ENCODE measurements at places on chromosomes 7 and 10.

- DNase-seq: peak; percentile 66
These were observed 77.9 kb downstream of the SNX10 start for GRCh38 chr7:26369593-26369992.

DNA sequence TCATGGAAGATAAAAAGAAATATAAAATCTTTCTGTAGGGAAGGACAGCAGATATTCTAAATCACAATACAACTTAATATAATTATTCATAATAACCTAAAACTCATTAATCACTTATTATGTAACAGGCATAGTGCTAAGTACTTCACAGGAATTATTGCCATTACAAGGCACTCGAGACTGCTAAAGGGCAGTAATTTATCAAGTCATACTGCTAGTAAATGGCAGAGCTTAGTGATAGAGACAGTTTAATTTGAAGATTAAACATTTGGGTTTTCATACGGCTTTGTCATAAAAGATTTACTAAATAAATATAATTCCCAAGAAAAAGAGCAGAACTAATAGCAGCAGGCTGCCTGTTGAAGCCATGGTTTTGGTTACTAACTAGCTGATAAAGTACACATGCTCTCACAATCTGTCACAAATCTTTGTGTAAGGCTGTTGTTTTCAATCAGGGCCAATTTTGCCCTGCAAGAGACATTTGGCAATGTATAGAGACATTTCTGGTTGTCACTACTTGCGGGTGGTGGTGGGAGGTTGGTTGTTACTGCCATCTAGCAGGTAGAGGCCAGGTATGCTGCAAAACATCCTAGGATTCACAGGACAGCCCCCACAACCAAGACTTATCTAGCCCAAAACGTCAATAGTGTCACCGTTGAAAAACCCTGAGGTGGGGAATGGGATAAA lies 233.3 kb upstream of the CACNA2D1 start:
- DNase-seq: no peak

DNA sequence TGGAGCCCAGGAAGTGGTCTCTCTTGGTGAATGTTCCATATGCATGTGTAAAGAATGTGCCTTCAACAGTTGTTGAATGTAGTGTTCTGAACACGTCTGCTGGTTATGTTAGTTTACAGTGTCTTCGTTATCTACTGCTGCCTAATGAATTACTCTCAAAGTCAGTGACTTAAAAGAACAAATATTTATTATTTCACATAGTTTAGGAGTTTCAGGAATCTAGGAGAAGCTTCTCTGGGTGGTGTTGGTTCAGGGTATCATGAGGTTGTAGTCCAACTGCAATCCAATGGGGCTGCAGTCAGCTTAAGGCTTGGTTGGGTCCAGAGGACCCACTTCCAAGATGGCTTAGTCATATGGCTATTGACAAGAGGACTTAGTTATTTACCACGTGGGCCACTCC lies 36.6 kb upstream of the IGFBP3 start:
- no peak for DNase-seq

- peak; percentile 44 for DNase-seq
These were observed 498.7 kb downstream of the NXPH1 start for GRCh38 chr7:8931906-8932646.

- peak; percentile 95 for DNase-seq
These were observed 31.5 kb downstream of the TMEM248 start for GRCh38 chr7:66952343-66953043.

DNA sequence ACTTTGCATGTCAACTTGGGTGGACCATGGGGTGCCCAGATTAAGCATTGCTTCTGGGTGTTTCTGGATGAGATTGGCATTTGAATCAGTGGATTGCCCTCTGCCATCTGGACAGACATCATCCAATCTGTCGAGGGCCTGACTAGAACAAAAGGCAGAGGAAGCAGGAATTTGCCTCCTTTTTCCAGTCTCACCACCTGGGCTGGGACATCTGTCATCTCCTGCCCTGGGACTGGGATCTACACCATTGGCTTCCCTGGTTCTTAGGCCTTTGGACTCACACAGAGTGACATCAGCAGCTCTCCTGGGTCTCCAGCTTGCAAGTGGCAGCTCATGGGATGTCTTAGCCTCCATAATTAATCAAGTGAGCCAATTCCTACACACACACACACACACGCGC lies 10.3 kb downstream of the SLC13A4 start:
- DNase-seq: no peak

GRCh38 chr10:49541762-49542161 lies 2.8 kb upstream of the ERCC6 start:
- DNase-seq: no peak

DNA sequence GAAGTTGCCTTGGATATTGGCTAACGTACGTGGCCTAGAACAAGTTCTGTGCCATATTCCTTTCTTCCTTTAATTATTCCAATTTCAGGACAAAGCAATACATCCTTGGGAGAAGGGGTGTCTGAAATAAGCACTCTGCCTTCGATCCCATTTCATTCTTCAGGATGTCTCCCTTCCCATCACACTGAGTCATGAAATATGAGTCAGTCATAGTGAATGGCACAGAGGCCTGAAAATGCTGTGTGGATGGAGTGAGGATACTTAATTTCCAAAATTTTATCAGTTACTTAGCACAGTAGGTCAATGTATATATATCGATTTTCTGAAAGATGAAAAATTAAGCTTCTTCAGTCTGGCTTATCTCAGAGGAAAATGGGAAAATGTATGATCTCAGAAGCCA lies 19.5 kb downstream of the EVX1 start:
- peak; percentile 73 for DNase-seq

GRCh38 chr7:7220821-7221220 lies 38.5 kb downstream of the C1GALT1 start:
- no peak for DNase-seq

- no peak for DNase-seq
These were observed 398.9 kb upstream of the SEMA3C start for GRCh38 chr7:81317741-81318140.

- no peak for DNase-seq
These were observed 790.7 kb upstream of the COBL start for GRCh38 chr7:52107355-52107754.

- no peak for DNase-seq
These were observed 75.2 kb upstream of the LAMB4 start for GRCh38 chr7:108205311-108205710.
